ENCODE measurements at places on chromosomes 5 and 9.

DNA sequence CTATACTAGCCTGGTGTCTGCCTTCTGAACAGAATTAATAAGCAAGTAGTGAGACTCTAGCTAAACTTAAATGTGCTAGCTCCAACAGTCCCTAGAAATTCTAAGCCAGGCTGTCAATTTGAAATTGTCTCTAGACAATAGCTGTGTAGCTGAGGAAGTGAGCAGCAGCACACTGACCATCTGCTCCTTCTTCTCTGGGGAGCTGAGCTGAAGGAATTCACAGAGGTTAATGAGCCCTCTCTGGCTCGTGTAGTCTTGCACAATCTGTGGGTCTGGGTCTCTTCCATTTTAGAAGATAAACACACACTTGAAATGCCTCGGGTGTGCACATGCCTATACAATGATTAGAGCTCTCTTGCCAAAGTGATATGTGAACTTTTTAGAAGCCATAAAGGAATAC lies 63.5 kb upstream of the BARX1 start:
- DNase-seq, result peak; percentile 78

DNA sequence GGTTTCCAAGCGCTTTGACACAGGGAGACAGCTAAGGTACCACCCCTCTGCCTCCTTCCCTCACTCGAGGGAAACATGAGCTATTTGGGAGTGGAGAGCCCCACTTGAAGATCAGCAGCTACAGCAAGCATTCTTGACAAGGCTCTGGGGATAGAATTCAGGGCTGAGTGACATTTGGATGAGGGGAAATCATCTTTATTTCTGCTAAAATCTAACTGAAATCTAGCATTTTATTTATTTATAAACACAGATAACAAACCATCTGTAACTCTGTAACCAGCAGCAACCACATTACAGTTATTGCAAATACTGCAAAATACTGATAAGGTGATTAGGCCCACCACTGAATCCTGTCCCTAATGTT lies 22.4 kb downstream of the RNF130 start:
- DNase-seq, result no peak

GRCh38 chr9:95138474-95138873 lies 179.0 kb downstream of the FANCC start:
- DNase-seq, result no peak

GRCh38 chr5:139974661-139975060 lies 68.4 kb downstream of the NRG2 start:
- no peak for DNase-seq

DNA sequence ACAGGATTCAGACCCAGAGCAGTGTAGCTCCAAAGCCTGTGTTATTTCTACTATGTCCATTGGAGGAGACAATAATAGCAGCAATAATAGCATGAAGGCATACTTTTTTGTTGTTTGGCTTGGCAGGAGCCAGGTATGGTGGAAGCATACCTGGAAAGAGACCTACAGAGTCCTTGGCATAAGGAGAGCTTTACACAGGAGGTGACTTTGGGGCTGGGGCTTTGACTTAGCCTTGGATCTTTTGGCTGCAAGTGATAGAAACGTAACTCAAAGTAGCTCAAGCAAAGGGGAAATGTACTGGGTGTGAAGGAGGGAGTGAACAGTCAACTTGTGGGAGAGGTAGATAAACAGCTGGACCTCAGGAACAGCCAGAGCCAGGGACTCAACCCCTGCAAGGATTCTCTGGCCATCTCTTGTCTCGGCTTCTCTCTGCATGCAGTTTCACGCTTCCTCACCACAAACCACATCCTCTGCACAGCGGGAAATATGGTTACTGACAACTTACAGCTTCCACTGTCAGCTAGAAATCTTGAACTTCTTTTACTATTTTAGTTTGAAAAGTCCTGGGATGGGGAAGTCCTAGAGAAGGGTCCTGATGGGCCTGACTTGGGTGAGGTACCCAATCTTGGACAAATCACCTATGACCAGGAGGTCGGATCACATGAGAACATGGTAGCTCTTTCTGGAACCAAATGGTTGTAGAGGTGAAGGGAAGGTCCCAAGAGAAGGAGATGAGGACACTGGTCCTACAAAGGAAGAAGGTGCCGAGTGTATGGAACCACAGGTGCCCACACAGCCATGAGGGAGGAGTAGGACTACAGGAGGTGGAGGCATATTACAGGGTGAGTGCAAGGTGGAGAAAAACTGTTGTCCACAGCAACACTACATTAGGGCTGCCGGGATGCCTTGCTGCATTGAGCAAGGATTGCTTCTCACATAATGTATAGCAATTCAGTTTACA lies 47.0 kb upstream of the TGFBR1 start:
- peak; percentile 94 for DNase-seq

DNA sequence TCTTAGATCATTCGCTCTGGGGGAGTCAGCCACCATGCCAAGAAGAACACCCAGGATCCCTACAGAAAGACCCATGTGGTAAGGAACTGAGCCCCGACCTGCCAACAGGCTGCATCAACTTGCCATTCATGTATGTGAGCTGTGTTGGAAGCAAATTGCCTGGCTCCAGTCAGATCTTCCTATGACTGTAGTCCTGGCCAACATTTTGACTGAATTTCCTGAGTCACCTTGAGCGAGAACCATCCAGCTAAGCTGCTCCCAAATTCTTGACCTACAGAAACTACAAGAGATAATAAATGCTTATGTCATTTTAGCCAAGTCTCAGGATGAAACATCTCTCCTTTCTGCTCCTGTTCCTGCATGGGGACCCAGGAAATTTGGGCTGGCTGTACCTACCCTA lies 40.0 kb upstream of the SLC44A1 start:
- DNase-seq, result no peak

- DNase-seq, result no peak
Measured at GRCh38 chr5:62450259-62450658, 37.7 kb downstream of the IPO11 start.

- DNase-seq, result peak; percentile 59
Measured at GRCh38 chr9:33374634-33375237, 27.6 kb downstream of the AQP7 start.

- DNase-seq, result no peak
Measured at GRCh38 chr5:66238435-66238834, 94.3 kb downstream of the SREK1 start.

GRCh38 chr9:78397045-78397444 lies 100.1 kb downstream of the PSAT1 start:
- no peak for DNase-seq

GRCh38 chr9:7935681-7936080 lies 136.1 kb upstream of the DMAC1 start:
- DNase-seq, result peak; percentile 84

GRCh38 chr5:133993185-133993936 lies 11.4 kb downstream of the VDAC1 start:
- no peak for DNase-seq

DNA sequence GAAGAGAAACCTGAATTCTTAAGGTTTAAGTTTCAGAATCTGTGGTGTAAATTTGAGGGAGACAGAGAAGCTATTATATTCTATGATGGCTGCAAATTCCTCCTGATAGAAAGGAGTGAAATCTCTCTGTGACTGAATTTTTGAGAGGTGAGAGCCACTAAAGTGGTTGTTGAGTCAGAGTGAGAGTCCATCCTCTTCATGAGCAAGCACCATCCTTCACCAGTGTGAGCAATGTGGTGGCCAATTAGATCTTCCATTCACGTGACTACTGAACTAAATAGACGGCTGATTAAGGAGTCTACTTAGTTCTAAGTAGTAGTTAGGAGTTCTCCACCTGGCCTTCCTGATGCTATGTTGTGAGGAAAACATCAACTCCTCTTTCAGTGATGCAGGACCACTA lies 147.8 kb upstream of the CCNH start:
- DNase-seq, result no peak
